Stimulated activated CD8-positive, alpha-beta memory T cell treated with anti-CD3 and anti-CD28 coated beads, Interleukin-15, amount 100 ng/mL, for 4 hours (primary cell): ENCODE measurements at places on chromosomes 7 and 10.

- no peak for DNase-seq
Observed at GRCh38 chr10:121435099-121435875, 163.0 kb downstream of the FGFR2 start.

- DNase-seq = no peak
Observed at GRCh38 chr7:78588393-78588792, 789.8 kb downstream of the PHTF2 start.

DNA sequence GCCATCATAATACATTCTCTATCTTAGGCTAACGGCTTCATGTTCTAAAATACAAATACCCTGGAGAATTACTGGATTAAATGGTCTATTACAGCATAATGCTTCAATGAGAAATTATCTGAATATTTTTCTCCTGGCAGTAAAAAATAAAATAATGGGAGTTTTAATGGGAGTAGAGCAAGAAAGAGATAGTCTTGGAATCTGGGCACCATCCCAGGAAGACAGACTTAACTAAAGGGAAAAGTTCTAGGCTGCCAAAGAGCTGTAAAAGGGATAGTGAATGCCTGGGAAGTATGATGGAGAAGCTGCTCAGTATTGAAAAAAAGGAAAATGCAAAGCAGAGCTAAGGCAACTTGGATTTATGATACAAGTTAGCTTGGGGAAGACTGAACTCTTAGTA, 12.1 kb upstream of the SYPL1 start:
- DNase-seq = no peak

DNA sequence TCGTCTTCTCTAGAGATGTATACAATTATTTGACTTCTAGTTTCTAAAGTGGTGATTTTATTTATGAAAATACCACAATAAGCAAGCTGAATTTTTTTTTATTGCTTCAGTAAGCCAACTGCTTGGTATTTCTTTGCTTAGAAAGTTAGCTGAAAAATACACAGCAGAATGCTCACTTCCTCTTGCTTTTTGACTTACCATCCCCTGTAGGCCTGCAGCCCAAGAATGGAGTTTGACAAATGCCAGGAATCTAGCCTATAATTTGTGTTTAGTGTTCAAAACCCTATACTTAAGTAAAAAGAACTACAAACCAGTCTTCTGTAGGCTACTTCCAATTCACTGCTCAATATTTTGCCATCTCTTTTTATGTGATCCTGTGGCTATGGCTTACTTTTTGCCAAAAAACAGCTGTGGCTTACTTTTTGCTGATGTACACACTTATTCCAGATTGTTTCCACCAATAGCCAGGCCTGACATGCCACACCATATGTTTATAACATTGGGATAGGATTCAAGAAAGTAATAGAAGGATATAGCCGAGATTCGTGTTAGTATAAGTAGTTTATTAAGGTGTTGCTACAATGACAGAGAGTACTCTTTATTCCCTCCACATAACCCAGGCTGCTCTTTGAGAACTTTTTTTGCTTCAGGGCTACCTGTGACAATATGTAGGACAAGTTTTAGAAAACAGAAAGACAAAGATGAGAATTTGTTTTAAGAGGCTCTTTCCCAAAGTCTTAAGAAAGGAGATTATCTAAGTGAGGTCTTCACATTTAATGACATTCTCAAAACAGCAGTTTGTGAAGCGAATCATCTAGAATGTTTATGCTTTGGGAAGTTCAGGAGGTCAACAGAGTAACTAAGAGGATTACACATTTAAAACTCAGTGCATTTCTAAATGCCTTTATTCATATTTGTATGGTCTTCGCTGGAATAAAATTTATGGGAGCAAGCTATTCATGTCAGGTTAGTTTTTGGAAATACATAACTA, 263.9 kb upstream of the FZD1 start:
- no peak for DNase-seq

GRCh38 chr7:79199961-79200360, 253.5 kb downstream of the MAGI2 start:
- DNase-seq = no peak

GRCh38 chr10:43959364-43960134, 310.9 kb upstream of the ZNF32 start:
- DNase-seq = no peak

GRCh38 chr10:19920075-19920726, 104.0 kb downstream of the PLXDC2 start:
- DNase-seq = no peak

DNA sequence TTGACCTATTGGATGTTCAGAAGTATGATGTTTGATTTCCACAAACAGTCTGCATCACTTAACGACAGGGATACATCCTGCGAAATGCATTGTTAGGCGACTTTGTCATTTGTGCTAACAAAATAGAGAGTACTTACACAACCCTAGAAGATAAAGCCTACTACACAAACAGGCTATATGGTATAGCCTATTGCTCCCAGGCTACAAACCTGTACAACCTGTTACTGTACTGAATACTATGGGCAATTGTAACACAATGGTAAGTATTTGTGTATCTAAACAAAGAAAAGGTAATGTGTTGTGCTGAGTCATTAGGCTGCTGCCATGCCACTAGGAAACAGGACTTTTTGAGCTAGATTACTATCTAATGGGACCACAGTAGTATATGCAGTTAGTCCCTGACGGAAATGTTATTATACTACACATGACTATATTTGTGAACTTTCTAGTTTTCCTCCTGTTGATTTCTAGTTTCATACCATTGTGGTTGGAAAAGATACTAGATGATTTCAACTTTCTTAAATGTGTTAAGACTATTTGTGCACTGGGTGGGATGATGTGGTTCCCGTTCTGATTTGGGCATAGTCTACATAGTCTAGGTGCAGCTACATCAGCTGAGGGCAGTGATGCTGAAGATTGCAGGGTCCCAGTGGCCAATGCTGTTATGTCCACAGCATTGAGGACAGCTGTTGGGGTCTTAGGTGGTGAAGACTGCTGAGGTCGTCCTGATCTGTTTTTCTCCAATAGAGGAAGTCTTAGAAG, 161.7 kb downstream of the HTR7 start:
- DNase-seq = no peak

GRCh38 chr7:3175285-3175902, 125.7 kb upstream of the SDK1 start:
- no peak for DNase-seq

- no peak for DNase-seq
Observed at GRCh38 chr7:24138343-24138742, 145.6 kb upstream of the NPY start.

DNA sequence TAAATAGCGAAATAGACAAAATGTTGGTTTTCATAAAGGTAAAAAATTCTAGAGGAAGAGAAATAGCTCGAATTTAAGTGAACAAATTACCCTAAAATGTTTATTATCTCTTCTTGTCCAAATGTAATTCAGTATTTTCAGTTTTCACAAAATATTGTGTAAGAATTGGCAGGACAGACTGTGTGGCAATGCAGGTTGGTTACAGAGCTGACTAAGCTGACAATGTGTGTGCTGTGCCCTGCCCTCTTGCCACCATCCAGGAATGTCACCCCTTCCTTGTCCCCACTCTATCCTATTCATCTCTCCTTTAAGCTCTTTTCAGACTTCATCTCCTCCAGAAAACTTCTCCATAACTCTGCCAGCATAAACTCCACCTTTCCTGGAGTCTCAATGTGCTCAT, 46.1 kb downstream of the COL28A1 start:
- DNase-seq = no peak
